ENCODE measurements at places on chromosomes 4 and X.

GRCh38 chr4:10639100-10639499 is 45.5 kb downstream of the CLNK start:
- DNase-seq, result no peak

DNA sequence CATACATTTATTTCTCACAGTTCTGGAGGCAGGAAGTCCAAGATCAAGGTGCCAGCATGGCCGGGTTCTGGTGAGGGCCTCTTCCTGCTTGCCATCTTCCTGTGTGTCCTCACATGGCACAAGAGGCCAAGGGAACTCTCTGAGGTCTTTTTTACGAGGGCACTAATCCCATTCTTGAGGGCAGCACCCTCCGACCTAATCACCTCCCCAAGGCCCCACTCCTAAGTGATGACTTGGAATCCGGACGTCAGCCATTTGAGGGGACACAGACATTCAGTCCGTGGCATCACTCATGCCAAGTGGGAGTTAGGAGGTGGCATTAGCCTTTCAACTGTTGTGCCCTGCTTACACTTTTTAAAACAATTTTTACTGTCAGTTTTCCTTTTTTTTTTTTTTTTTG is 27.3 kb downstream of the MAN2B2 start:
- no peak for DNase-seq

DNA sequence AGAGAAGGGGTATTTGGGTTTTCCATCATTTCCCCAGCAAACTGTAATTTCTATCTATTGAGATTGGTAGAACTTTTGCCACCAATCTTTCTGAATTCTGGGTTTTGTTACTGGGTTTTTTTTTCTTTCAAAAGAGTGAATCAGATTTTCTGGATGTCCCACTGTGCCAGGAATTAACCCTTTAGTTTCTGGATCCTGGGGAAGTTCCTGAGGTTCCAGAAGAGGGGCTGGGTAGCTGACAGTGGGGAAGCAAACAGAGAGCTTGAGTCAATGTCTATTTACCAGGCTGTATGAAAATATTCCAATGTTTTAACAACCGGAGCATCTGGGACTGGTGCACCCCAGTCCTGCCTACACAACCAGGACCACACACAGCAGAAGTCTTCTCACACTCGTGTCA is 25.8 kb upstream of the SOD3 start:
- DNase-seq, result no peak

- DNase-seq, result no peak
Measured at GRCh38 chrX:14915596-14915995, 42.4 kb downstream of the MOSPD2 start.

GRCh38 chrX:36974911-36975310 is 33.3 kb upstream of the FAM47C start:
- DNase-seq, result no peak

GRCh38 chr4:10114147-10114546 is 2.5 kb downstream of the WDR1 start:
- no peak for DNase-seq

DNA sequence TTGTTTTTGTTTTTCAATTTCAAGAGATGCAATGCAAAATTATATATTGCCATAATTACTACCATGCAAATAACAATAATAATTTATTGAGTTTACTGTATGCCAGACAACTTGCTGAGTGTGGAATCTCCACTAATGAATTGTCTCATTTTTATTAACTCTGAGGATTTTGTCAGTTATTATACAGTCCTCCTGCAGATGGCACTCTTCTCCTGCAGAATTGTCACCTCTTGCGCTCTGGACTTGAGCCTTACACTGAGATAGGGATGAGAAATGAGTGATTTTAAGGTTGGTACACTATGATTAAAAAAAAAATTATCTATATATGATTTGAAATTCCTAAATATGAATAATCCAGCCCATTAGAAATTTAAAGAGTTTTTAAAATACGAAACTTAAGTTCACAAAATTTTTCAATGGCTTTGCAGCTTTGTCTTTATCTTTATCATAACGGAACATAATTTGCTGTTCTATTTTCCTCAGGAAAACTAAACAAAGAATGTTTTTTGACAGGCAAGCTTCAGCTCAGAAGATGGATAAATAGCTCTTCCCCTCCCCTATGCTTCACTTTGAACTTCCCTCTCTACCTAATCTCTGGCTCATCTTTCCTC is 12.7 kb upstream of the PAQR3 start:
- peak; percentile 62 for DNase-seq

DNA sequence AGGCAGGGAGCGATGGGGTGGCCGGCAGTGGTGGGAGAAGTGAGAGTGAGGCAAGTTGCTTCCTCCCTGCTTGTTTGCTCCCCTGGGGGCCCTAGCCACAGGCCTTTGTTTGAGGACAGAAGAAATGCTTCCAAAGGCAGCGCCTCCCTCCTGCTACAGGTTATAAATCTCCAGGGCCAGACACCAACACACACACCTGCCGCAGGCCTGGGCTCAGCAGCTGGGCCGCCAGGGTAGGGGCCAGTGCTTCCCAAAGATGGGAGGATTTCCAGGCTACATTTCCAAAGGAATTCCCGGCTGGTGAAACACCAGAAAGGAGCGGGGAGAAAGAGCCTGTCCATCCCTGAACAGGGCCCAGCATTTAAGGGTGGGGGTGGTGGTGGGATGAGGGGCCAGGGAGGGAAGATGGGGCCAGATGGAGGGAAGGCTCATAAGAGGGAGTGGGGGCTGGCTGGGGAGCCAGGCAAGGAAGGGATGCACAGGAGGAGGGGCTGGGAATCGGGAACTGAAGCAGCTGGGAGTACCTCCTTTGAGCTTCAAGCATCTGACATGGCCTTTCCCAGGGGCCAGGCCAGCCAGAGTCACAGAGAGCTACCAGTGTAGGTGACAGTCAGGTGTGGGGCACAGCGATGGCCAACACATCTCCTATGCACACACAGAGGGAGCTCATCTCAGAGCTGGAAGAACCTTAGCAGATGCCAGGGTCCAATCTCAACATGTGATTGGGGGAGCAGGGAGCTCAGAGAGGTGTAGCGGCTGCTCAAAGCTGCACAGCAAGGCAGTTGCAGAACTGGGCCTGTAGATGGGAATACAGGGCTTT is 143.9 kb downstream of the PJA1 start:
- no peak for DNase-seq

DNA sequence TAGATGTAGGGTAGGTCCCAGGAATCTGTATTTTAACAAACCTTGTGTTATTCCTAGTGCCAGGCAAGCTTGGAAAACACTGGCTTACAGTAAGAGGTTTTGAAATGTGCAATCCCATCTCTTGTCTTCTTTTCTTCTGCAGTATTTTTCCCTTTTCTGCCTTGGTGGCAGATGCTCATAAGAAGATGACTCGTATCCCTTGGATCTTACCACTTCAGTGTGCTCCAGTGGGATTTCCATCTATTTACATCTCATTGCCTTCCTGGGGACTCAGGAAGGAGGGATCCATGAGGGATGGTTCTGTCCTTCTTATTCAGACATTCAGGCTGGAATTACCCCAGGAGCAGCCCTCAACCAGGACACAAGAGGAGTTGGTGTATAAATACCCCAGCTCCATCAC is 136.6 kb downstream of the NHS start:
- no peak for DNase-seq

DNA sequence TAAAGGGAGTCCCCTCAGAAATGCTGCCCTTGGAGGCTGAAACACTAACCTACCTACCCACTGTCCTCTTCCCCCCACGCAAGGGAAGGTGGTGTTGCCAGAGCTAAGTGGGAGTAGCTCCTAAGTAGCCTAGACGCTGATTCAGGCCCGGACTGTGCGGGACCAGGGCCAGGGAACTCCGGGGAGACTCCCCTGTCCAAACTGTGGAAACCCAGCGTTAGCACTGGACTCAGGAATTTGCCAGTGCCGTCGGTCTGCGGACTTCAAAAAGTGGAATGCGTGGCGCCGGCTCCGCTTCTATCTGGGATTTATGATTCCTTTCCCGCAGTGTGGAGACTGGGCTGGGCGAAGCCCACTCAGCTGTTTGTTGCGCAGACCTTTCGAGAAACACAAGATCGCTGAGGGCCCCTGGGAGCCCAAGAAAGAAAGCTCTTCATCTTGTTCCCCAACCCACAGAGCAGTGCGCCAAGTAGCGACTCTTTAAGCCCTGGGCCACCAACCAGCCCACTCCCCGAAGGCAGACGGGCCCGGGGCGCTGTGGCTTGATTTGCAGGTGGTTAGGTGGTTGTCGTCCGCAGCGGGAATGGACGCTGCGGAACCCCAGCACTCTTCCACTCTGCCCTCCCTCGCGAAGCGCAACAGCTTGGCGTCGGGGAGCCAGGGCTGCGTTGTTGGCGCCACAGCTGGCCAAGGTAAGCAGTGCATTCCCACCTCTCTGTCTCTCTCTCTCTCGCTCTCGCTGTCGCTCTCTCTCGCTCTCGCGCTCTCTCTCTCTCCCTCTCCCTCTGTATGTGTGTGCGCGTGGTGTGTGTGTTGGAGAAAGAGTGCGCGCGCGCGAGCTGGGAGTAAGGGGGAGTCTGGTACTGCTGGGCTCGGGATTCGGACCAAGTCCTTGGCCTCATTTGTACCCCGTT is 2.0 kb downstream of the TMEM255A start:
- DNase-seq, result peak; percentile 80

DNA sequence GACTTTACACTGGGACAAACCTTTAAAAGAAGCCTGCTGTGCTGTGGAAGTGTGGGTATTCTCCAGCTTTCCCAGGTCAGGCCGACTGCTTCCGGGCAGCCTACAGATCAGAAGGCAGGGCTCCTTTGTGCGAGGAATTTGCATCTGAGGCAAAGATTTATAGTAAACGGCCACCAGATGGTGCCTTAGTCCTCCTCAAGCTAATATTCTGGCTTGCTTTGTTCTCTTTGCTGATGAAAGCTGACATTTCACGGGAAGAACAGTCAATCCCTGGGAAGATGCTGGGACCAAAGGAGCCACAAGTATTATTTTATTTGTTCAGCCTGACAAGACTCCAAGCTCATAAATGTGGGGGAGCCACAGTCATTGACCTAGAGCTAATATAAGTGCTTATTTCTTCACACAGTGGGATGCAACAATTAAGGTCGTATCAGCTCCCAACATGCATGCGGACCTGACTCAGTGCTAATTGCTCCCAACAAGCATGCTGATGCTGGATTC is 120.7 kb upstream of the TRIM2 start:
- DNase-seq, result peak; percentile 48

GRCh38 chr4:85370400-85371032 is 104.4 kb upstream of the ARHGAP24 start:
- no peak for DNase-seq

- no peak for DNase-seq
Measured at GRCh38 chr4:907103-907400, 25.1 kb downstream of the GAK start.

DNA sequence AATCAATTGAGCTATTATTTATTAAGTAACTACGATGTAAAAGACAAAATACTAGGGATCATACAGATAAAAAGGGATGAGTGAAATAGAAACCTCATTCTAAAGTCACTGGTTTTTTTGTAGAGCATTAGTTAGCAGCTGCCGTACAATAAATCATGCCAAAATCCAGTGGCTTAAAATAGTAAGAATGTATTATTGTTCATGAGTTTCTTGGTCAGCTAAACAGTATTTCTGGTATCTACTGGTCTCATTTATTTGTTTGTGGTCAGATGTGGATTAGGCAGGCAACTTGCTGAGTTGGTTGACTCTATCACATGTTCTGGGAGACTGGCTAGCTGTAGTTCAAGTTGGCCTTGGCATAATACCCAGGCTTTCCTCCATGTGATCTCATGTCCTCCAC is 667.3 kb downstream of the GALNTL6 start:
- no peak for DNase-seq

DNA sequence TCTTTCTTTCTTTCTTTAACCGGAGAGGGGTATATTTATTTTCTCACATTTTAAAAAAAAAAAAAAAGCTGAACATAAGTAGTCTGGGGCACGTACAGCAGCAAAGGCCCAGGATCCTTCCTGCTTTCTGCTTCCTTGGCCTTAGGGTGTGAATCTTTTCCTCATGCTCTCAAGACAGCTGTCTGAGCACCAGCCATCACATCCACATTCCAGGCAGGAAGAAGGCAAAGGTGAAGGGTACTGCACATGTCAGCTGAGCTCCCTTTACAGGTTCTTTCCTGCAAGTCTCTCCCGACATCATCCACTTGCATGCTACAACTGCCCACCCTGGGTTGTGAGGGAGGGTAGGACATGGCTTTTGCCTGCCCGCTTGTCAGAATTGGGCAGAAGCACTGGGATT is 63.7 kb upstream of the GDPD2 start:
- no peak for DNase-seq

DNA sequence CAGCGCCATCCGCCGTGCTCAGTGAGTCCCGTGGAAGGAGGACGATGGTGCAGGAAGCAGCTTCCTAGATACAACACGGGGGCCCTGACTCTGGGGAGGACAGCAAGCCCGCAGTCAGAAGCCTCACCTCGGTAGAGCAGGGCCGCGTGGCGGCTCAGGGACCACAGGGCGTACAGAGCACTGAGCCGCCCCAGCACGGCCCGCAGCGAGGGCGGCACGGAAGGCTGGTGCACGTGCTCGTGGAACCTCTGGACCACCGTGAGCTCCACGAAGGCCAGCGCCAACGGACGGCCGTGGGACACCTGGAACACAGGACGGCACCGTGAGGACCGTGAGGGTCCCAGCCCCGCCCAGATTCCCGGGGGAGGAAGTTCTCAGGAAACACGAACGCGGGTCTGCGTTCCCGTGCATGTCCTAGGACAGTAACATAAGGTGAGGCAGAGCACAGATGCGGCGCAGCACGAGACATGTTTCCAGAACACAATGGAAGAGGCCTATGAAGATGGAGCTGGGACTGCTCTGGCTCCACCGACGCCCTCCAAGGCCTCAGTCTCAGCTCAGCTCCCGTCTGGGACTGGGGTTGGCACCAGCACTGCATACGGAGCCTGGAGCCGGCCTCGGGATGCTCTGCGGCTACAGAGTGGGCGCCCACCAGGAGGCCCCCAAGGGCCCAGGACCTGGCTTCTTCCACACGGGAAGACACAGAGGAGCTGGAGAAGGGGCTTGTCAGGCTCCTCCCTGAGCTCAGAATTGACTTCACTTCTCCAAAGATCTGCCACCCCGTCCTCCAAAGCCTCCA is 65.5 kb downstream of the ACOX3 start:
- no peak for DNase-seq

- DNase-seq, result no peak
Measured at GRCh38 chr4:998096-998691, 5.0 kb upstream of the SLC26A1 start.

DNA sequence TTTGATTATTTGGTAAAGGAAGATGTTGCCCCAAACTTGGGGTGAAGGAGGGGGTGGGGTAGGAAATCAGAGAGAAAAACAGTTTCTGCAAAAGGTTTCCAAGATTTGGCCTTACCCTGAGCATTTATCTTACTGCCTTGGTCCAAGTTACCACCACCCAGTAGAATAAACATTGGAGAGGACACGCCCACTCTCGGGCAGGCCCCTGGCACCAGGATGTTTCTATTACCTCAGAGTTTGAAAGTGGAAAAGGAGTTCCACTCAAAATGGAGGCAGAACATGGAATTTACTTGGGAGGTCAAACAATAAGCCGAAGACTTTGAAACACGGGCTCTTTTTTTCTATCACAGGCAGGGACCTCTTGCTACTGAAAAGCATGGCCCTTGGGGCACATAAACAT is 113.7 kb downstream of the CHRNA9 start:
- DNase-seq, result no peak

DNA sequence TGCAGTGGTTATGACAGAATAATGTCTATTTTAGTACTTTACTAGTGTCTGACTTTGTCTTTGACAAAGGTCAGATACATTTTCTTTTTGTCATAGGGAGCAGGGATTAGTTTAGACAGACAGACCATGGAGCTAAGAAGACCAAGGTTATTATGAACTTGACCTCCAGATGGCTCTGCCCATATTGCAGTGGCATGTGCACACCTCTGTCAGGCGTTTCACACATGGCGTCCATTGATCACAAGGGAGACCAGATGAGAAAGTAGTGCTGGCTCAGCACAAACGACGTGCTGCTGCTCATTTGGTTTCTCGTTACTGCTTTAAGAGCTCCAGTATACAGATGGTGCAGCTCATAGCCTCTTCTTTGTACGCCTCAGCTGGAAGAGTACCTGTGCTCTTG is 56.3 kb upstream of the HPSE start:
- DNase-seq, result no peak
